ENCODE measurements at places on chromosomes 7 and 10.

GRCh38 chr10:49074836-49075682 lies 40.3 kb downstream of the VSTM4 start:
- no peak for DNase-seq

DNA sequence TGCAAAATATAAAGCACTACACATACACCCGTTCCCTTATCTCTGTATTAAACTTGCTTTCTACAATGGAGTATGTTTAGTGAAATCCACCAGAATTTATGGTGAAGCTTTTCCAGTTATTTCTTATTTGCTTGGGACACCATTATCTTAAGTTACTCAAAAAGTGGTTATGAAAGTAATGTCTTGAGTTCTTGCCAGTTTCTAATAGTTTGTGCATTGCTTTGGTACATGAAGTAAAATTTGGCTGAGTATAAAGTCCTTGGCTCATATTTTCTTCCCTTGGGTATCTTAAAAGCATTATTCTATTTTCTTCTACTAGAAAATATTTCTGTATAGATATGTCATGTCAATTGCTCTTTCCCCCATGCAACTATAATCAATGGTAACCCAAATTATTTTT lies 85.2 kb downstream of the POLR1F start:
- no peak for DNase-seq

GRCh38 chr10:124921261-124921660 lies 20.7 kb upstream of the ZRANB1 start:
- DNase-seq, result no peak

- DNase-seq, result peak; percentile 92
Observed at GRCh38 chr7:74097937-74098614, 14.5 kb downstream of the LIMK1 start.

GRCh38 chr7:156773966-156774365 lies 119.0 kb downstream of the LMBR1 start:
- DNase-seq, result peak; percentile 39

GRCh38 chr10:3424111-3424851 lies 251.7 kb upstream of the PITRM1 start:
- no peak for DNase-seq

DNA sequence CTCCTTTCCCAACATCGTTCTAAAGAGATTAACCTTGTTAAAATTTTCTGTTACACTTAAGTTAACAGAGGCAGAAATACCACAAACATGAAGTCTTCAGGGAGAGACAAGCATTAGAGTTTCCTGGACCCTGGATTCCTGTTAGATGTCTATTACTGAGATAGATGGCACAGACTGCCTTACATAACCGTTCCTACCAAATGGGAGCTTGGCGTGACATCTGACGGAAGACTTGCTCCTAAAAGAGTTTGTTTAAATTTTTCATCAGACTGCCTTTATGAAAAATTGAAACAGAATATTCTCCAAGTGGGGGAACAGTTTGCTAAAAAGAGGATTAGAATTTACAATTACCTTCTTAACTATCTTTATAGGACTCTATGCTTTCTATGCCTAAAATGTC lies 22.7 kb downstream of the ANK3 start:
- peak; percentile 24 for DNase-seq

DNA sequence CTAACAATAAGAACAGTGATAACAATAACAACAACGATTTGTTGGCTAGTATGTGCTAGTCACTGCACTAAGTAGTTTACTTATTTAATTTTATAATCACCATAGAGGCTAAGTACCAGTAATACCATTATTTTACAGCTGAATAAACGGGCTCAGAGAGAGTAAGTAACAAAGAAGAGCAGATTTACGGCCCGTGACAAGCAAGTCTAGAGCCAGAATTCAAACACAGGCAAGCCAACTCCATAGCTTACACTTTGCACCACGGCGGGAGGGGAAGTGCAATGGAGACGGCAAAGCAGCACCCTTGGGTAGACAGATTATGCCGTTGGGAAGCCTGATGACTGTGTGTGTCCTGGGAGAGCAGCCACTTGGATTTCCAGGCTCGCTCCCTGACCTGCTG lies 1.2 kb upstream of the OR6V1 start:
- DNase-seq, result no peak

- DNase-seq, result no peak
Observed at GRCh38 chr7:138396251-138397070, 63.6 kb upstream of the TRIM24 start.

DNA sequence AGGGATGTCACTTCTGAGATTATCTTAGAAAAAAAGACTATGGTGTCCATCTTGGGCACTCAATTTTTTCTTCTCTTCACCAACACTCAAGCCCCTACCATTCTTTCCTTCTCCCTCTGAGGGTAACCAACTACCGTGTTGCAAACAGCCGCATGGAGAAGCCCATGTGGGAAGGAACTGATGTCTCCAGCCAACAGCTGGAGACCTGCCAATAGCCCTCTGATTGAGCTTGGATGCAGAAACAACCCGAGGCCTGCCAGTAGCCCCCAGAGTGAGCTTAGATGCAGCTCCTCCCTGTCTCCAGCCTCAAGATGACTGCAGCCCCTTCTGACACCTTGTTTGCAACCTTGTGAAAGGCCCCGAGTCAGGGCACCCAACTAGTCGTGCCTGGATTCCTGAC lies 36.4 kb upstream of the CHCHD3 start:
- DNase-seq, result no peak

- DNase-seq, result no peak
Observed at GRCh38 chr7:27697861-27698430, 35.3 kb upstream of the HIBADH start.

DNA sequence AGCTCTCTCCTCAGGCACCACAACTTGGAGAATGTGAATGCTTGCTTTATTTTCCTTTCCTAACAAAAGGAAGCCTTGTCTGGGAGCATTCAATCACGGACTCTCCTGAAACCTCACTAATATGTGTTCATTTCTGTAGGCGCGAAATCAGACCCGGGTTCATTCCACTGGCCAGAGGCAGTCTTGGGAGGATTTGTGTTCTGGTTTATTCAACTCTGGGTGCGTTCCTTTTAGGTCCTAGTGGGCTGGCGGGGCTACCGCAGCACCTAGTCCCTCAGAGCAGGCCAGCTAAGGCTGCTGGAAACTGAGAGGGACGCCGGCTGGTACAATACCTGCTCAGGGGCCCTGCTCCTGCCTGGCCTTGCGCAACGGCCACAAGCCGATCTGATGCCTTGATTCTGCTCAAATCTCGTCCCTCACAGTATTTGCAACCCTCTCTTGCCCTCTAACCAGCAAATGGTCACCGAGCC lies 7.5 kb downstream of the HOXA4 start:
- peak; percentile 54 for DNase-seq

DNA sequence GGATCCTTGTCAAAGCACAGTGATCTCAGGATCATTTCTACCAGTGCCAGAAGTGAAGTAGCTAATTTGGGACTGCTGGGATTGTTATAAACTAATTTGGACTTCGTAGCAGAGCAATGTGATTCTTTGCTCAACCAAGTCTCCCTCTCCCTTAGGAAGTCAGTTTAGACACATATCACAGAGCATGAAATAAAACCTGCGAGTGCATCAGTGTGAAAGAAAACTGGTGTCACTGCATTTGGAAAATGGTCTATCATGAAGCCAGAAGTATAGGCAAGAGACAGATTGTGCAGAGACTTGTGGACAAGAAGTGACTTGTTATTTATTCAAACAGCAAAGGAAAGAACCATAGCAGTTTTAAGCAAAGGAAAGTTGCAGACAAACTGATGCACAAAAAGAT lies 560.5 kb upstream of the NRG3 start:
- no peak for DNase-seq

GRCh38 chr7:23012908-23013714 lies 819 bp downstream of the HYCC1 start:
- no peak for DNase-seq

- DNase-seq, result no peak
Observed at GRCh38 chr7:102432442-102433218, 745 bp upstream of the ORAI2 start.

DNA sequence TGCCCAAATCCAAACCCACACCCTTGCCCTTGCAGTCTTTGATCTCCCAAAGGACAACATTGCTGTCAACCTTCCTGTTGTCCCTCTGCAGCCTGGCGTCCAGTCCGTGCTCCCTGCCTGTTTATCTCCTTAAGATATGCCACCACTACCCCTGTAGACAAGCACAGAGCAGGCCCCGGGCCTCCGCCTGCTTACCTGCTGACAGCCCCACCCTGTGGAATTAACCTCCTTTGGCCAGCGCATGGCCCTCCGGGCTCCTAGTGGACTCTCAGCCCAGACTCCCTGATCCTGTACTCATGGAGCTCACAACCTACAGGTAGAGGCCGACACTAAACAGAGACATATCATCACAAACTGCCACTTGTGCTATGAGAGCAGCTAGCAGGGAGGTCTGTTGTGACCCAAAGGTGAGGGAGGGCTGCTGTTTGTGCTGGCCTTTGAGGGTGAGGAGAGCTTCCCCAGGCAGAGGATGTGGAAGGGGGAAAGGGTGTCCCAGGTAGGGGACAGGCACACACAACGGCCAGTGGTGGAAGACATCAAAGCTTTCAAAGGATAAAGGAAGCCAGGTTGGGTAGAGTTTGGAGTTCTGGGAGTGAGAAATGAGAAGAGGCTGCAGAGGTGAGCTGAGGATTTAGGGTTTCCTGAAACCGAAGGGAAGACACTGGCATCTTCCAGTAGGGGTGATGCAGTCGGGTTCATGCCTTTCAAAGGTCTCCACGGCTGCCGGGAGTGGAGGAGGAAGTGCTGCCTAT lies 174.5 kb upstream of the ZMIZ1 start:
- DNase-seq, result no peak

DNA sequence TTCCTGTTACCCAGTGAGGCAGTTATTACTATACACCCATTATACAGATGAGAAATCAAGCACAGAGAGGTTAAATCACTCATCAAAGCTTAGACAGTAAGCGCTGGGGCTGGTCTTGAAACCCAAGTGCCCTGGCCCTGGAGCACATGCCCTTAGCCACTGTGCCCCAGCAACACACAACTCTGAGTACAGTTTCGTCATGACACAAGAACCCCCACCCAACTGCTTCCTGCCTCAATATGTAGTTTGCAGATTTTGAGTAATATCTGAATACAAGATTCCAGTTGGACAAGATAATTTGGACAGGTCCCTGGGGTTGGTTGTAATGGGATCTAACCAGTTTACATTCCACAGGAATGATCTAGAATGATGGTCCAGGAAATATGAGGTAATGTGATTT lies 62.8 kb downstream of the SH3PXD2A start:
- no peak for DNase-seq

DNA sequence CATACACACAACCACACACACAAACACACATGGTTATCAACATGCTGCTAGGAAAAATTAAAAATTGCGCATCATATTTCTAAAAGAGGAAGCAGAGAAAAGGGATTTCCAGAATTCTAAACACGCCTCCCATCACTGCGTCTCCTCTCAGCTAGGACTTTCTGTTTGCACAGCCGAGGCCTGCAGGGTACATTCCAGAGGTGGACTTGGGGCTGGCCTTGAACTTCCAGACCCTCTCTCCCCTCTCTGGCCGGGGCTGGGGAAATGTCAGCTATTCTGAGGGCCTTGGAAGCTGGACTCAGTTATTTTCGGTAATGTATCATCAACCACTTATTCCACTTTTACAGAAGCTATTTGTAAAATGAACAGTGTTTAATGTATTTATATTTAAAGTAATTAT lies 168.7 kb downstream of the GALNT17 start:
- DNase-seq, result no peak

- peak; percentile 34 for DNase-seq
Observed at GRCh38 chr7:50730446-50731400, 52.0 kb downstream of the GRB10 start.

- DNase-seq, result no peak
Observed at GRCh38 chr7:42314696-42315095, 77.7 kb upstream of the GLI3 start.

DNA sequence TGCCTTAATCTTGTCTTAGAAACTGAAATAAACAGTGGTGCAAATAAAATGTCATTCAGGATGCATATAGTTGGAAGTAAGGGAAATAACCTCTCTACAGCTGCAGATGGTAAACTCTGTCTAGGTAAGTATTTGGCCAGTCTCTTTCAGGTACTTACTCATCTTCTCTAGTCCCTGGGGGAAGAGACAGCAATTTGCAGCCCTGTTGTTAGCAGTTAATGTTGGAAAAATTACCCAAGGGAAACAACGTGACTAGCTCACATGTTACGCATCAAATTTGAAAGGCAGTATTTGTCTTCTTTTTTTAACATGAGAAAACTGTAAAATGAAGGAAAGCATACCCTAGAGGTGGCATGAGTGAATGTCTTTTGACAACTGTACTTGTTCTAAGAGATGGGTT lies 3.2 kb upstream of the HUS1 start:
- no peak for DNase-seq

DNA sequence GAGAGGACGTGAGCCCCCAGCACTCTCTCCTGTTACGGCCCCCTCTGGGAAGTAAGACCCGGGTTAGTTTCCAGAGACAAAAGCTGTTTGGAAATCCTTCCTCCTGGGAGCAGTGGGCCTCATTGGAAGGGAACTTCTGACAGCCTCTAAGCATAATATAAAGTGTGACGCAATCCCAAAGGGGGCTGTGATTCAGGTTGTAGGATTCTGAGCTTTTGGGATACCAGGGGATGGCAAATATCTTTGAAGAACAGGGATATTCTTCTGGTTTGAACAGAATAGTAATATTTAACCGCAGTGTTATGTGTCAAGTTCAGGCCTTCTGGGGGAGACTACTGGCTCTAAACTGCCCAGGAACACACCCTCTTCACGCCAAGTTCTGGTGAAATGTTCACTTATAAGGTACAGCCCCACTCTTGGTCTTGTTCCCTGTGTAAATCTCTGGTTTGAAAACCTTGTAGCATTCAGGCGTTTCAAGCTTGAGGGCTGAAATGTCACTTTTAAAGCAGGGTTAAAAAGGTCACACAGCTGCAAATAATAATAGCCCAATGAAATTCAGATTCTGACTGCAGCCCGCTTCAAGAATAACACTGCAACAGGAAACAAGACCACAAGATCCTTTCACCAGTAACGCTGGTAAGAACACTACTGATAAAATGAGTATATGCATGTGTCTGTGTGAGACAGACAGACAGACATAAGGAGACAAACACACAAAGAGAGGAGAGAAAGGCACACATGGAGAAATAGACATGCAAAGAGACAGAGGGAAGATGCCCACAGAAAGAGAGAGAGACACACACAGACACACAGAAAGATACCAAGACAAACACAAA lies 69.0 kb downstream of the CREB5 start:
- peak; percentile 73 for DNase-seq

DNA sequence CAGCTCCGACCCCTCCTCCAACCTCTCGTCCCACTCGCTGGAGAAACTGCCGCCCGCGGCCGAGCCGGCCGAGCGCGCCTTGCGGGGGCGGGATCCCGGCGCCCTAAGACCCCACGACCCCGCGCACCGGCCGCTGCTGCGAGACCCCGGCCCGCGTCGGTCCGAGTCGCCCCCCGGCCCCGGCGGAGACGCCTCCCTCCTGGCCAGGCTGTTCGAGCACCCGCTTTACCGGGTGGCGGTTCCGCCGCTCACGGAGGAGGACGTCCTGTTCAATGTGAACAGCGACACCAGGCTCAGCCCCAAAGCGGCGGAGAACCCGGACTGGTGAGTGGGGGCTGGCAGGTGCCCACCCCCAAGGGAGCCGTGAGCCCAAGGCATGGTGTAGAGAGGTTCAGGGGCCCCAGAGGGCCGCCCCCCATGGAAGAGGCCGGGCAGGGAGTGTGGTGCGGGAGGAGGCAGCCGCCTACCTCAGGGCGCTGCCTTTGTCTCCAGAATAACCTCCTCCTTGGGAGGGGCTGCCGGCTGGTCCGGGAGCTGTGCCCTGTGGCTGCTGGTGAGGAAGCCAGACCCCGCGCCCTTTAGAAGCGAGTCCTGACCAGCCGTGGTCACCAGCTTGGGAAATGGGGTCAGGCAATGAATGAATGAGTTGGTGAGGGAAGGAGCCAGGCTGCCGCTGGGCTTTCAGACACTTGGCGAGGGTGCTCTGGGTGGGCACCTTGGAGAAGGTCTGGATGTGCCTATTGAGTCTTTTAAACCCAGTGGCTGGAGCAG lies 1.3 kb downstream of the FAM20C start:
- peak; percentile 21 for DNase-seq

All from fibroblast of lung (primary cell).